ENCODE measurements at places on chromosomes 11 and 22.

- DNase-seq: peak; percentile 22
Measured at GRCh38 chr11:79076526-79077115, 364.2 kb downstream of the TENM4 start.

GRCh38 chr22:47351836-47352579 is 589.6 kb downstream of the TBC1D22A start:
- no peak for DNase-seq

DNA sequence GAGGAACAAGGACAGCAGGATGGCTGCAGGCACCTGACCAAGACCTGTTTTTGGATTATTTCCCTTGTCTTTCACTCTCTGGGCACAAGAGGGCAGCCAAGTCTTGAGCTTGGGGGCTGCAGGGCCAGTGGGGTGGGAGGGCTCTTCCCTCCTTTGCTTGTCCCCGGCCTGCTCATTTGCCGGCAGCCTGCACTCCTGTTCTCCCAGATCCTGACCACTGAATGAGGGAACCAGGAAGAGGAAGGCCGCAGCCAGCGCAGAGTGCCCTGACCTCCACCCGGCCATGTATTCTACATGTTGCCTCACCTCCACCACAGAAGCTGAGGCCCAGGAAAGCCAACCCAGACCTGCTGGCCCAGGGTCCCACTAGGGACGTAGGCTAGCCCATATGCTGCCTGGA is 15.5 kb upstream of the NNMT start:
- DNase-seq: peak; percentile 84

GRCh38 chr11:108027057-108027456 is 18.4 kb downstream of the CUL5 start:
- DNase-seq: no peak

DNA sequence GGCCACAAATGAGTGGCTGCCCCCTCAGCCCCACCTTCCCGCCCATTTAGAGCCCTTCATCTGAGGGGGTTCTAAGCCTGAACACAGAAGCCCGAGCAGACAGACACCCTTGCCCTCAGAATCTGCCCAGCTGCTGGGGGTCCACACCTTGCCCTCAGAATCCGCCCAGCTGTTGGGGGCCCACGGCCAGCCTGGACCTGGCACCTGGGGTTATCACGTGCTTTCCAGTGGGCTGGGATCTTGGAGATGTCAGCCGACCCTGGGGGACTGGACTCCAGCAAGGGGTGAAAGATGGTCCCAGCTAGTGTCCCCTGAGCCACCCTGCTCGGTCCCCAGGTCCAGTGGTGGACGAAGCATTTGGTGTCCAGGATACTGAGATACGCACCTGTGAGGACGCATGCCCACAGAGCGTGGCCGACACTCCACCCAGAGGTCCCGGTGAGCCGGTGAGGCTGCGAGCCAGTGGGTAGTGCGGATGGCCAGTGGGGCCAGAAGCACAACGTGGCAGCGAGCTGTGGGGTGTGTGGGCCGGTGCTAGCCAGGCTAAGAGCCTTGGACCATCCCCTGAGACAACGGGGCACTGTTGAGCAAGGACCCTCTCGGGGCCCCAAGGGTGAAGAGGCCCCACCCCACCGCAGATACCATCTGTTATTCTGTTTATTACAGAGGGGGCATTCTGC is 3.1 kb upstream of the CTSD start:
- no peak for DNase-seq

DNA sequence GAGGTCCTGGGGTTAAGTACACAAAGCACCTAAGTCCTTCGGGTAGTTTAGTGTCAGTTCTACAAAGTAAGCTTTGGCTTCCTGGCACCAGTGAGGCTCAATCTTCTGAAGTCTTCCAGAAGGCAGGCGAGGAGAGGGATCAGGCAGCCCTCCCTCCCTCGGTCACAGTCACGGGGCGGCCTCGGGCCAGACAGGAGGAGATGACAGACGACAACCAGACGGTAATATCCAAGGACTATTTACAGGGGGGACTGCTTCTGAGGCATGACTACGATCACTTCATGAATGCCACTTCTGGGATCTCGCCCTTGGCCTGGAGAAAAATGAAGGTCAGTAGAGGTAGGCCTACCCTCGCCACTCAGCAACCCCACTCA is 383 bp upstream of the TMEM223 start:
- DNase-seq: no peak

DNA sequence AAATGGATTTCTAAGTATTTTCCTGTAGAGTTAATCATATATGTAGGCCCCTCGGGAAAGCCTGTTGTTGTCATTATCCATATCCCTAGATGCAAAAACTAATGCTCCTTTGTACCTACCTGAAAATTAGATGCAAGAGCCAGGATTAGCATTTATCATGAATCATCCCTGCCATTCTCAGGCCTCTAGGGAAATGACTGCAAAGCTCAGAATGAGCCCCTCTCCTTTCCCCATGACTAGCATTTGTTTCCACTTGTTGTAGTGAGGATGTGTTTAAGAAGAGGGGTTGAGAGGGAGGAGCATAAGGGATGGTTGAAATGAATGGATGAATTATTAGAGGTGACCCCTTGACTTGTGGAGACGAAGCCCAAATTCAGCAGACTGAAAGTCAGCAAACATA is 537.9 kb downstream of the NTM start:
- DNase-seq: no peak

DNA sequence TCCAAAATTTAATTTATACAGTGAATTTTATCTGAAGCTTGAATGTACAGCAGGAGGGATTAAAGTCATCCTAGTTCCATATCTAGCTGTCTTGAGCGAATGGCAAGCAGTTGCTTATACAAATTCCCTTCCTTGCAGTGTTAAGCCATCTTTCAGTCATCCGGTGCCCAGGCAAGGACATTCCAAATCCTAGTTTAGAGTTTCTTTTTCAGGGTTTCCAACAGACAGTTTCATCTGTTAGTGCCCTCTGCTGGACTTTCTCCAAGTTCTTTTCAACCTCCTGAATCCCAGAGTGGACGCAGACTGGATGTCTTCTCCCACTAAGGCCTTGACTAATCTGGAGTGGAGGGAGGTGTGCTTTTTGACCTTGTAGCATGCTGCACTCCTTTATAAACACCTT is 45.4 kb downstream of the GRAMD1B start:
- DNase-seq: no peak

DNA sequence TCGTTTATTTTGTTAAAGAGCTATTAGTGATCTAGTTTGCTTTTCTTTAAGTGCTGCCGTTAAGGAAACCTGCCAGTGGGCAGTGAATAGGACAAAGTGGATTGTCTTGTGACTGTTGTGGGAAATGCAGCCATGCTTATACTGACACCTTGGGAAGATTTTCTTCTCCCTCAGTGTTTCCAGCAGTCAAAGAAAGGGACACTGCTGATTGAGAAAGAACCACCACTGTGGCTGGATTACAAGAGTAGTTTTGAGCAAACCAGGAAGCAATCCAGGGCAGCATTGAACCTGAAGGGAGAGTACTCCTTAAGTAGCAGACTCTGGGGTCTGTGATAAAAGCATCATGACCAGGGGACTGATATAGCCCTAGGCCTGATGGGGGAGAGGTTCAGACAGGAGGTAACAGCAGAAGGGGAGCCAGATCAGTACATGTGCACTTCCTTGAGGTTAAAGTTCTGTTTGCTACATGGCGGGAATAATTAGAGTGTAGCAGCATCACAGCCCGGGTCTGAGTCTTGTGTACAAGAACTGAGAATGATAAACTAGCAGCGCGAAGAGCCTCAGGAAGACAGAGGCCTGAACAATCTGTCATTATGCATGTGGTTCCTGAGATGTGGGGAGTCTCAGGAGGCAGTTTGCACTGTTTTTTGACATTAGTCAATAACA is 167.8 kb downstream of the C11orf91 start:
- DNase-seq: no peak

Data from SHP77 treated with DMSO at 0.1 percent for 48 hours (cell line).